ENCODE measurements at places on chromosomes 3 and 15. TPM values are rescaled to one million over a fixed set of nuclear protein-coding genes. Genes with fewer than 3 reads are reported as not detected.
A peak's percentile ranks its signal among the peaks of the same experiment; 100 is the strongest.

Gene GOLGA8O
- 1.7 TPM for total RNA-seq

Gene IVD
- 75.2 TPM for total RNA-seq

Gene STRC
- total RNA-seq = 0.30 TPM

GRCh38 chr3:189158034-189158433, 13.7 kb upstream of the TPRG1 start:
- no peak overlapping the region for H3K4me3 ChIP-seq
- no peaks in the 10 kb centered on the region for H3K36me3 ChIP-seq
- H3K4me1 ChIP-seq = peaks cover 5% of the 10 kb centered on the region
- DNase-seq = no peak
- peaks cover 14% of the 10 kb centered on the region for H3K27me3 ChIP-seq

GRCh38 chr15:62561059-62561519, 396.0 kb upstream of the C2CD4B start:
- no peaks in the 10 kb centered on the region for H3K4me1 ChIP-seq
- H3K36me3 ChIP-seq = no peaks in the 10 kb centered on the region
- no peak for DNase-seq
- no peak overlapping the region for H3K27ac ChIP-seq

DNA sequence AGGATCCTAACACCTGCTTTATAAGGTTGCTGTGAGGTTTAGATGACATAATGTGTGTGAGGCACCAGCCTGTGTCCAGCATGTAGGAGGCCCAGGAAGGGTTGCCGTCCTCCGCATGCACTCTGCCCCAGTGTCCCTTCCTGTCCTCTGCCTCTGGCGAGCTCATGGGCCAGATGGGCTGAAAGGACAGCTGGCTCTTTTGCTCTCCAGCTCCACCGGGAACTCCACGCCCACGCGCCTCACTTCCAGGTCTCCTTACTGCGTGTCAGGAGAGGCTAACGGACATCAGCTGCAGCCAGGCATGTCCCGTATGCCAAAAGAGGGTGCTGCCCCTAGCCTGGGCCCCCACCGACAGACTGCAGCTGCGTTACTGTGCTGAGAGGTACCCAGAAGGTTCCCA, 12.2 kb downstream of the MUC20 start:
- H3K27me3 ChIP-seq = no peaks in the 10 kb centered on the region
- DNase-seq = no peak
- H3K4me3 ChIP-seq = no peak overlapping the region
- no peaks in the 10 kb centered on the region for H3K36me3 ChIP-seq

DNA sequence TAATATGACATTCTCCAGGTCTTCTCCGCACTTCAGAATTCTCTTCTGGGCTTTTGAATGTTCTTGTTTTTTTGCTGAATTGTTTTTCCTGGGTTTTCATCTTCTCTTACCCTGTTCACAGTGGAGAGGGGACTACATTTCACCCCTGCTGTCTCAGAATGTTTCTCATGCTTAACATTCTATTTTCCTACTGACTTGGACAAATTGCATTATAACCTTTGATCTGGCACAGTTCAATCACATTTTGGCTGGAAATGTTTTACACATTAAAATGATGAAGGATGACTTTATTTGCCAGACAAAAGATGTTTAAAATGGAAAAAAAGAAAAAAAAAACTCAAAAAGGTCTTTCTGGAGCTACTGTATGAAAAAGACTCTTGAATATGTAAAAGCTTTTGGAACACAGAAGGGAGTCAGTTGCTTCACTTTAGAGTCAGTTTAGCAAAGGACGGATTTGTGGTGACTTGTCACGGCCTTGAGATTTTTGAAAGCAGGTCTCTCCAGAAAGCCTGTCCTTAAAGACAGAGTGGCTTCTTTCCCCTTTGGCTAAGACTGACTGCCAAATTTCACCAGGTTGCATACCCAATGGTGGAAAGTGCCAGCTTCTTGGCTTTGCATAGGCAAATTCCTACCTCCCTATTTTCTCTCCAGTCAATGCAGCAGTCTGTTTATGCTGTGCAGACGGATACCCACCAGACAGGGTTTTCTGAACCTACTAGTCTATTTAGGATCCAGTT, 401.0 kb upstream of the TBL1XR1 start:
- H3K27me3 ChIP-seq = no peaks in the 10 kb centered on the region
- peak overlapping the region; percentile 53 for H3K4me3 ChIP-seq
- peak overlapping the region; percentile 90 for H3K27ac ChIP-seq
- peaks cover 58% of the 10 kb centered on the region for H3K4me1 ChIP-seq

- H3K4me1 ChIP-seq = peaks cover 24% of the 10 kb centered on the region
- peaks cover 64% of the 10 kb centered on the region for H3K36me3 ChIP-seq
- DNase-seq = no peak
- H3K27me3 ChIP-seq = no peaks in the 10 kb centered on the region
These were observed 53.3 kb downstream of the PIK3R4 start for GRCh38 chr3:130693314-130693713.

All from activated T-helper 2 cell treated with anti-CD3 and anti-CD28 coated beads, Interferon-gamma antibody, Interleukin-2, Interleukin-4, amounts not matched to agents 10 μg/mL and 5 μg/mL and 100 μg/mL, durations not matched to agents 14 hours and 24 hours and 36 hours (primary cell).